GM18507 (cell line): ENCODE measurements at places on chromosomes 1 and 21.
A peak's percentile ranks its signal among the peaks of the same experiment; 100 is the strongest.

DNA sequence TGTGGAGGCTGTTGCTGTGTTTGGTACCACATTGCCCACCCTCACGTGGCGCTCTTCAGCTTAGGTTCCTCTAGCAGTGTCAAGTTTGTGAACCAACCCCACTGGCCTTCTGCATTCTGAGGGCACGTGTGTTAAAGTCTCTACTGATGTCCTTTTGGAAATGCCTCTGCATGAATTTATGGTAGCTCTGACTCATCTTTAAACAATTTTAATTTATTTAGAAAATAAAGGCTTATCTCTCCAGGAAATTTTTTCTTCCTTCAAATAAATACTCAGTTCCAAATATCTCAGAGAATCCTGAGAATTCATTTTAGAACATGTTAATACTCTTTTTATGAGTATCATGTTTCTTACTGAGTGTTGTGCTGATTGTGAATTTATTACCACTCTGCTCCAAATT lies 5.5 kb downstream of the CD1D start:
- DNase-seq: no peak

DNA sequence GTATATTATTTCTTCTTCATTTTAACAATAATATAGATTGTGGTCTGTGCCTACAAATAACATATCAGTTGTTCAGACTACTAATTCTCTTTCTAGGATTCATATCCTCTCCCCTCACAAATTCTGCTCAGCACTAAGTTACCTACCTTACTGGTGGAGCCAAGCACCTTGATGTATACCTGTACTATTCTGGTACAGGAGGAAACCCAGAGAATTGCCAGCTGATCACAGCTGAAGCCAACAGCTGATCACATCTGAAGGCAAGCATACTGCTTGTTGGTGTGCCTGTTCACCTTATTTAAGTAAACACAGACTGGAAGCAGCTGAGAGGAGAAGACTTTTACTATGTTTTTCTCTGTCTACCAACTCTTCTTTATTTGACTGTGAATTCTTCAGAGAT lies 101.8 kb downstream of the PBX1 start:
- no peak for DNase-seq

- DNase-seq: no peak
Observed at GRCh38 chr1:54850069-54850730, 36.8 kb downstream of the DHCR24 start.

- DNase-seq: no peak
Observed at GRCh38 chr1:228810878-228811711, 75.8 kb downstream of the RHOU start.

DNA sequence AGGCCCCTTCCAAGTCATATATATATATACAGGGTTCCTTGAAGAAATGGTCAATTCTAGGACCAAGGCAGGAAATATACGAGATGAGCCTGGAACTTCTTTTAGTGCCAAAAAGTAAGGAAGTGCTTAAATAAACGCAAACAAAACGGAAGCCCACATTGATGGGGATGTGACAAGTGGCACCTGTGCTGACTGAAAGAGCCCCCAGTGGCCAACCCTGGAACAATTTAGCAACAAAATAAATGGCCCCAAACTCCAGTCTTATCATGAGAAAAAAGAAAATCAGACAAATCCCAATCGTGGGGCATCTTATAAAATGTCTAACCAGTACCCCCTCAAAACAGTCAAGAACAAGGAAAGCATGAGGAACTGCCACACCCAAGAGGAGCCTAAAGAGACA lies 17.7 kb downstream of the PLA2G5 start:
- DNase-seq: no peak

- DNase-seq: no peak
Observed at GRCh38 chr1:100734676-100735075, 15.1 kb downstream of the VCAM1 start.

- DNase-seq: no peak
Observed at GRCh38 chr1:10634428-10635084, 159.8 kb downstream of the PEX14 start.

DNA sequence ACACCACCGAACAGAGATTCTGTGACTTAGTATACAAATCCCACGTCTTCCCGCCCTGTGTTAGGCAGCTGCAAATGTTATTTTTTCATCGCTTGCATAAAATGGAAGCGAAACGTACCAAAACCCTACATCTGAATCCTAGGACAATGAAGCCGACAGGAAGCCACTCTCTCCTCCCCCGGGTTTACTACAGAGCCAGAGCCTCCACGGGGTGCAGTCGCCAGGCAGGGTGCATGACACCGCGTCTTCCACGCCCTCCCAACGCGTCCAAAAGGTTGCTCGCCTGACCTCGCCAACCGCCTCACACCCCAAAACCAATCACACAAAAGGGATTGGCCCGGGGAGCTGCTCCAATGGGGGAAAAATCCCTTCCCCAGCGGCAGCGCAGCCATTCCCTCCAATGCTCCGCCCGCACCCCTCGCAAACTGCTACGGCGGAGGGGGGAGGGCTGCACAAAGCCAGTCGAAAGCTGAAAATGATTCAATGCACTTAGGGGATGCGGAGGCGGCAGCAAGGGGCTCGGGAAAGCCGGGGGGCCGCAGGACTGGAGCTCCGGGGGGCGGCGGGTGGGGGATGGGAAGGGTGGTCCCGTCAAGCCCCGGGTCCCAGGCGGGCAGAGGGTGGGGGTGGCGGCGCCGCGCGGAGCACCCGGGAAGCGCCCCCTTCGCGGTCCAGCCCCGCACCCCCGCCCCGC lies 701 bp downstream of the CEP170 start:
- DNase-seq: peak; percentile 14

DNA sequence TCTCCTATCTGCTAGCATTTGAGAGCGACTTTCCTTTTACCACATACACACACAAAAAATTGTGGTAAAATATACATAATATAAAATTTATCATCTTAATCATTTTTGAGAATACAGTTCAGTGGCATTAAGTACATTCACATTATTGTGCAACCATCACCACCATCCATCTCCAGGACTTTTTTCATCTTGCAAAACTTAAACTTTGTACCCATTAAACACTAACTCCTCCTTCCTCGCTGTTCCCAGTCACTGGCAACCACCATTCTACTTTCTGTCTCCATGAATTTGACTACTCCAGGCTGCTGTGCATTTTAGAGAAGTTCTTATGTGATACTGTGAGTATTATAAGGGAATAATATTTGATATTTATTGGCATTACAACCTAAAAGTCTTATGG lies 181.3 kb downstream of the C1orf21 start:
- no peak for DNase-seq

- no peak for DNase-seq
Observed at GRCh38 chr1:42420911-42421585, 34.8 kb downstream of the ZMYND12 start.

DNA sequence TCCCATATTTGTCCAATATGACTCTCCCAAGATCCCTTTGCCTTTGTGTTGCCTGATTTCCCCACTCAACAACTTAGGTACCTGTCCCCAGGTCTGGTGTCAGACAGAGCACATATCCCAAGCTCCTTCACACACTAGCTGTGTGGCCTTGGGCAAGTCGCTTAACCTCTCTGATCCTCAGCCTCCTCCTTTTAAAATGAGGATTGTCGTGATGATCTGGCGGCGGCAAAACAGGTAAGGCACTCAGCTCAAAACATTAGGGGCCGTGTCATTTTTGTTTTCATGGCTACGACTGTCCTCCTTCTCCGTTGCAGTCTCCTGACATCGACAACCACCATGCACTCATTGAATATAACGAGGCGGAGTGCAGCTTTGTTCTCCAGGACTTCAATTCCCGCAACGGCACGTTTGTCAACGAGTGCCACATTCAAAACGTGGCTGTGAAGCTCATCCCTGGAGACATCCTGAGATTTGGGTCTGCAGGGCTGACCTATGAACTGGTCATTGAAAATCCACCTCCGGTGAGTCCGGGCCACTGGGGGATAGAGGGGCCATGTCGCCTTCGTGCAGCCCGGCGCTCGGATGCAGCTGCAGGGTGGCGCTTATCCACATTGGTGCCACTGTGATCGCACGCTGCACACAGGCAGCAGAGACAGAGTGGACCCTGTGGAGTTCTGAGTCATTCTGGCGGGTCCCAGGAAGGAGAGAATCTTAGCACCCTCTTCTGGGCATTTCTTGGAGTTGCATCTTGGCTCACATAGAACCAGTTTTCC lies 25.2 kb downstream of the FHAD1 start:
- DNase-seq: peak; percentile 57

DNA sequence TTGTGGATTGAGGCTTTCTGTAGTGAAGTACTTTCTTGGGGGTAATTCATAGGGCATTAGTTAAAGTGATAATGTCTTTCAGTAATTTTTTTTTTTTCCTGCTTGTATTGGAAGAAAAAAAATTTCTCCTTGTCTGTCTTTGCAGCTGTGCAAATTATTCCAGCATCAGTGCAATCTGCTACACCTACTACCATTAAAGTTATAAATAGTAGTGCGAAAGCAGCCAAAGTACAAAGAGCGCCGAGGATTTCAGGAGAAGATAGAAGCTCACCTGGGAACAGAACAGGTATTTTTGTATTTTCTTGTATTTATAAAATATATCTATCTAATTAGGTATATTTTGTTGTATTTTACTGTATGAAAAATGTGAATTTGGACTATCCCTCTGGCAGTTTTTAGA lies 29.3 kb downstream of the GABPA start:
- no peak for DNase-seq

- DNase-seq: no peak
Observed at GRCh38 chr1:243253926-243254232, 1.2 kb downstream of the CEP170 start.

GRCh38 chr1:78464449-78464891 lies 26.3 kb upstream of the PTGFR start:
- DNase-seq: no peak

DNA sequence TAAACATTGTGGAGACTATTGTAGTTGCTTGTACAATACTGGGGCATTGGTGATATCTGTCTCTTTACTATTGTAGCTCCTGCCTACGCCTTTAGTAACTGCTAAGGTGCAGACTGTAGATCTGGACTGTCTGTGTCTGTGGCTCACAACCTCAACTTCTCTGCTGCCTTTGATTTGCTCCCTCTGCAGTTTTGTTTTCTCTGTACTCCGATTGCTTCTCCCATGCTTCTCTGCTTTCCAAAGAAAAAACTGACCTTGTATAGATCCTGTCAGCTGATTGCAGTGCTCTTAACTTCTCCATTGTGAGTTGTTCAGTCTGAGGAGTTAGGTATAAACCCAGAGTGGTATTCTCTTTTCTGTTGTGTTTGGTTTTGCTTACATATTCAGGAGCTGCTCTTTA lies 15.3 kb downstream of the MAGI3 start:
- DNase-seq: no peak

DNA sequence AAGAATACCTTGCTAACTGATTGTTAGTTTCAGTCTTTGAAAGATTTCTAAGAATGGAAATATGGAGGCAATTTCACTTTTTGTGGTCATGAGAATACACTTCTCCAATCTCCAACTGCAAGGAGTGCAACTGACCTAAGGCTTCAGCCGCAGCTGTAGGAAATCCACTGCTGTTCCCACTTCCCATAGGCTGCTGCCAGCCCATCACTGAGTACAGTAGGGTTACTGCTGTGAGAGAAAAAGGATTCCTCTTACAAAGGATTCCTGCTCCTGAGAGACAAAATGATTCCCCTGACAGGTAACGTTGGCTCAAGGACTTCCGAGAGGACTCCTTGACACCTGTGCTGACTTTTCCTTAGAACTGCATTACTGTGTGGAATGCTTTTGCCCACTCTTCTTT lies 87.4 kb downstream of the ADGRL4 start:
- DNase-seq: no peak

- no peak for DNase-seq
Observed at GRCh38 chr1:51512606-51513005, 6.5 kb downstream of the EPS15 start.

- DNase-seq: no peak
Observed at GRCh38 chr21:44613386-44614155, 1.7 kb downstream of the KRTAP10-8 start.

GRCh38 chr21:29462479-29462878 lies 163.8 kb downstream of the BACH1 start:
- DNase-seq: no peak

DNA sequence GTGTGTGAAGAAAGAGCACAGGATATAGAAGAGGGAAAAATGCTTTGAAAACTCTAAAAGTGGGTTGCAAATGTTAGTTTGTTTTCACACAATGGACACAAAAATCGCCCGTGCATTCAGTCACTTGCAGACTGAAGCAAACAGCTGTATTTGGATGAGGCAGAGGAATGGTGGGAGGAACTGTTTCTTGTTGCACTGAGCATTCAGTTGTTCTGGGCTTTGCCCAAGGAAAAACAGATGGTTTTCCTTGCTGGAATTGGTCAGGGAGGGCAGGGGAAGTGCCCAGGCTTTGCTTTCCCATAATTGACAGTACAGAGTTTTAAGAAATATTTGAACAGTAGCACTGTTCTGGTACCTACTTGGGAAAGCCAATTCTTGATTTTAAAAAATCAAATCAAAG lies 19.5 kb upstream of the WARS2 start:
- no peak for DNase-seq

DNA sequence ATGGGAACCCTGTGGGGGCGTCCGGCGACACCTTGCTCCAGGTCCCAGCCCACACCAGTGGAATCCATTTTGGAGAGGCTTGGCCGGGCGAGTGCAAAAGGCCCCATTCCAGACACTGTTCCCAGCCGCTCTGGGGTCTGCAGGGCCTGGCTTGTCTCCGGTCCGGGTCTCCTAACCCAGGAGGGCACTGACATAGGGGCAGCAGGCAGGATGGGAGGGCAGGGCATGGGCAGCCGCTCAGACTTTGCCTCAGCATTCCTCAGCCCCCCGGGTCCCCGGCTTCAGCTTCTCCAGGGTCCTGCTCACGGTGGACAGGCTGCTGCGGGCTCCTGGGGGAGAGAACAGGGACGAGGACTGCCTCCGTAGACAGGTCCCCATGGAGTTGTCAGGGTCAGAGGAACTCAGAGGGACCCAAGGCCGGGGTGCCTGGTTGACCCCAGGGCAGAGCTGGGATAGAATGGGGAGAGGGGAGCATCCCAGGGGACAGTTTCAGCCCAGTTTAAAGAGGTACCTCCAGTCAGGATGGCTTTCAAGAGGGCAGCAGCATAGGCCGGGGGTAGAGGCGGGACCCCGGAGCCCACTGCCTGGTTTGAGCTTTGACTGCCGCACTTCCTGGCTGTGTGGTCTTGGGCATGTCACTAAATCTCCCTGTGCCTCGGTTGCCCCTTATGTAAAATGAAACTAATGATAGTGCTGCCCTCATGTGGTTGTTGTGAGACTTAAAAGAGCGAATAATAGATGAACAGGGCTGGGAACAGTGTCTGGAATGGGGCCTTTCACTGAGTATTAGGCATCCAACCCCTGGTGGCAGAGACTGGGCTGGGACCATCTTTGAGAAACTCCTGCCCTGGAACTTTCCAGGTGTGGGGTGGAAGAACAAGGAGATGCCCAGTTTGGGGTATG lies 3.7 kb downstream of the KNCN start:
- no peak for DNase-seq

- DNase-seq: no peak
Observed at GRCh38 chr1:21906173-21907078, 30.7 kb downstream of the HSPG2 start.

GRCh38 chr1:177119311-177119710 lies 45.2 kb downstream of the ASTN1 start:
- DNase-seq: no peak

DNA sequence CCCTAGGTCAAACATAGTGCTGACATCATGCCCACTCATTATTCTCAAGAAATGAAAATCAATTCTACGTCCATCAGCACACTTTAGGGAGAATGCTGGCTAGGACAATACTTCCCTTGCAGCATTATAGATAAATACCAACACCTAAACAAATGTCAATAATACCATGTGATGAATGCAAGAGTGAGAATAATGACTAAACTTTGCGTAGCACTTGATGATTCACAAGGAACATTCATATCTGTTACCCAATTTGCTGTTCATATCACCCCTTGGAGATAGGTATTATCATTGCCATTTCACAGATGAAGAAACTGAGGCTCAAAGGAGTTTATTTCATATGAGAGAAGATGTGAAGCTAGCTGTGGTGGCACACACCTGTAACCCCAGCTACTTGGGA lies 24.8 kb upstream of the EPS15 start:
- no peak for DNase-seq
